Activated T-cell treated with anti-CD3 and anti-CD28 coated beads, Interleukin-2, amount 50 U/mL, for 72 hours (primary cell): ENCODE measurements at places on chromosomes 5 and 9.

DNA sequence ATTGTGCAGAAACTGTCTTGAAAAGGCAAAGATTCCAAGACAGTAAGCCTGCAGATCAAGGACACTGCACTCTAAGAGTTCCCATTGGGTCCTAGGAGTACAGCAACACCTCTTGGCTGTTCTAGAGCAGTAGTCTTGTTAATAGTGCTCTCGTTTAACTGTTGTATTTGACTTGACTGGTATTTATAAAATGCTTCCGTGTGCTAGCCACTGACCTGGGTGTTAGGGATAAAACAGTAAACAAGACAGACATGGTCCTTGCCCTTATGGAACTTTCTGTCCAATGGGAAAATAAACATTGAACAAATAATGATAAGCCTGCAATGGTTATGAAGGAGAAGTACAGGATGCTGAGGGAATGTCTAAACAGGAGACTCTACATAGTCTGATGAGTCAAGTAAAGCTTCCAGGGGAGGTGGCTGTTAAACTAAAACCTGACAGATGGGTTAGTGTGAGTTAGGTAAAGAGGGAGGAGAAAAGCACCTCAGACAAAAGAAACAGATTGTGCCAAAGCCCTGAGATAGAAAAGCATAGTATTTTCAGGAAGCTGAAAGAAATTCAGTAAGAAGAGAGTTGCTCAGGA is 33.3 kb downstream of the TDRD7 start:
- DNase-seq, result no peak

- peak; percentile 15 for DNase-seq
Observed at GRCh38 chr5:107476783-107477182, 194.0 kb downstream of the EFNA5 start.

DNA sequence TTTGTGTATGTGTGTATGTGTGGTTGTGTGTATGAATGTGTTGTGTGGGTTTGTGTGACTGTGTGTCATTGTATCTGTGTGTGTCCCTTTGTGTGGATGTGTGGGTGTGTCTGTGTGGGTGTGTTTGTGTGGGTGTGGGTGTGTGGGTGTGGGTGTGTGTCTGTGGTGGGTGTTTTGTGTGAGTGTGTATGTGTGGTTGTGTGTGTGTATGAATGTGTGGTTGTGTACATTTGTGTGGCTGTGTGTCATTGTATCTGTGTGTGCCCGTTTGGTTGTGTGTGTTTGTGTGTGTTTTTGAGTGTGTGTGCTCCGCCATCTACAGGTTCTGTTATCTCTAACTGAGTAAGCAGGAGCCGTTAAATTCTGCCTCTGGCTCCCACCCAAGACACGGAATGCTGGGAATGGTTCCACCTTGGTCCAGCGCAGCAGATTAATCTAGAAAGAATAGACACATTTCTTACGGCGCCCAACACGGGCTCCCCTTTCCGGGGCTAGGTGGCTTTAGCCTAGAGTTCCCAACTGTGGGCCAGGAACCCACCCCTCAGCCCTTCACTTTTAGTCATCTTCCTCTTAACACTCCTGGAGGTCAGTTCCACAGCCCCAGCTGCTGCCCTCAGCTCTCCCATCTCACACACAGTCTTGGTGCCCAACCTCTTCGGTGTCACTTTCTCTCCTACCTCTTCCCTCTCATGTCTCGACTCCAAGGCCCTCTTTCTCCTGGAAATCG is 197.1 kb downstream of the TTLL11 start:
- DNase-seq, result no peak

GRCh38 chr9:88065619-88066018 is 72.7 kb downstream of the SPATA31C2 start:
- DNase-seq, result no peak

GRCh38 chr5:90641528-90641927 is 82.9 kb downstream of the ADGRV1 start:
- DNase-seq, result no peak

GRCh38 chr5:160685219-160685618 is 166.8 kb downstream of the ATP10B start:
- DNase-seq, result no peak

DNA sequence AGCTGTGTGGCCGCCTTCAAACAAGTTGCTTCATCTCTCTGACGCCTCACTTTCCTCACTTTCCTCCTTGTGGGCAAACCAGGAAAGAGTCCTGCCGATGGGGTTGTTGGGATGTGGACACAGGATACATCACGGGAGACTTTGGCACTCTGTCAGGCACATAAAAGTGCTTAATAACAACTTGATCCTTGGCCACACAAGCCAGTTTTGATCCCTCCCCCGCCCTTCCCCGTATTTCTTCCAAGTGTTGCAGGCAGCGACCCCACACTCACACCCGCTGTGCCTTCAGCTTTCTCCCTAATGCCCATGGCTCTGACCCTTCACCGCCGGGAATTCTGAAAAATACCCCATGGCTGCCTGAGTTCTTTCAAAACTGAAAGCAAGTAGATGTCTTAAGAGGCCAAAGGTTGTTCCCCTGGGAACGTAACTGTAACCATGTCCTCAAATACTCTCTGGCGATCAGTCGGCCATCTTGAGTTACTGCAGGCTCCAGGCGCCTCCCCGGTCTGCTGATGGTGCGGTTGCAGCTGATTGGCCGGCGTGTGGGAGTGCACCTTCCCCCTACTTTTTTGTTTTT is 59.8 kb downstream of the ARHGEF37 start:
- no peak for DNase-seq

DNA sequence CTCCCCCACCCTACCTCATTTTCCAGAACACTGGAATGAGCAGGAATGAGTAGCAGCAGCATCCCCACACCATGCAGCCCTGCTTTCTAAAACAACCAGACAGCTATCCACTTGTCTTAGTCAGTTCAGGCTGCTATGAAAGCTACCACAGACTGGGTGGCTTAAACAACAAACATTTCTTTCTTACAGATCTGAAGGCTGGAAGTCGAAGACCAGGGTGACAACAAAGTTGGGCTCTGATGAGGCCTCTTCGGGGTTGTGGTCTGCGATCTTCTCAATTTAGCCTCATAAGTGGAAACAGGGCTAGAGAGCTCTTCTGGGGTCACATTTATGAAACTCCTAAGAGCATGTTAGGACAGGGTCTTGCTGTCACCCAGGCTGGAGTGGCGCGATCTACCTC is 38.9 kb downstream of the LPAR1 start:
- no peak for DNase-seq

DNA sequence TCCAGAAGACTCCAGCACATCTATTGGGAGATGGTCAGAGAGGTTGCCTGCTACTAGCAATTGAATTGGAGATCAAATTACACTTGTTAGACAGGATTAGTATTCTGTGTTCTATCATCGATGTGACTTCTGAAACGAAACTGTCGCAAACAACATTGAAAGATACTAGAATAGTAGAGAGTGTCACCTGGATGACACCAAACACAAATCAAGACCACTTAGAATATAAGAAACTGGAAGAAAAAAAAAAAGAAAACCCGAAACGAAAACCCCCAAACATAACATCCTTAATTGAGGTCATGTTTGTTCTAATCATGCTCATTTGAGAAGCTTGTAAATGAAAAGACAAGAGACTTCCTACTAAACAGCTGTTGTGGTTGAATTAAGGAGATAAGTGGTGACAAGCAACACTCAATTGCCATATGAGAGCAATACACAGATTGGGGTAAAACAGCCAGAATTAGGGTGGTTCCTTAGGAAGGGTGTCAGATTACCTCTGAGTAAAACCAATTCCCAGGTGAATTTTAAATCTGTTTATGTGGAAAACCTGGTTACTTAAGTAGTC is 97.6 kb downstream of the BASP1 start:
- no peak for DNase-seq

GRCh38 chr9:71157731-71158130 is 36.3 kb upstream of the TRPM3 start:
- no peak for DNase-seq

DNA sequence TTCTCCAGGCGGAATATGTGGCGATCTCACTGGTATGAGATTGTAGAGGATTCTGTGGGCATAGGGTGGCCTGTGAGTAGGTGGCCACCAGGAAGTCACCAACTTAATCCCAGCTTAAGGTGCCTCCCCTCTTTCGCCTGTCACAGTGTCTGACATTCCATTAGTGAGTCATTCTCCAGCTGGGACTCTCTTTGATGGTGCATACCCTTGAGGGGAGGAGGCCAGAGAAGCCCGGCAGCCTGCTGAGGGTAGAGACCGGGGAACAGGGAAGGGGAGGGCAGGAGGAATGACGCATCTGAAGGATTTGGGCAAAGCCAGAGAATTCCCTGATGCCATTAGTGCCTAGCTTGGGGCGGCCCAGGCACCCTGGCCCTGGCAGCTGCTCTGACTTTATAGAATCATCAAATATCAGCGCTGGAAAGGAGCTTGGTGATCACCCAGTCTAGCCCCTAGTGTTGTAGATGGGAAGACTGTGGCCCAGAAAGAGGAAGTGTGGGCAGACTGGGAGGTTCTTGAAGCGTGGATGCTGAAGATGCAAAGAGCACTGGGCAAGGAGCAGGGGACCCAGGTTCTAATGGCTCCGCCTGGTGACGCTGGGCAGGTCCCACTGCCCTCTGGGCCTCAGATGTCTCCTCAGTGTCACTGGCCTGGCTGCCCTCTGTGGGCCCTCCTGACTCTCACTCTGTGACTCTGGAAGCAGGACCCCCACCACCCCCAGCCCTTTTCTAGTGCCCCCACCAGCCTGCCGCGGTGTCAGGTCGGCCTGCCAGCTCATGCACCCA is 41.4 kb downstream of the DAB2IP start:
- no peak for DNase-seq

GRCh38 chr5:167765352-167765751 is 526.1 kb upstream of the WWC1 start:
- DNase-seq, result no peak

DNA sequence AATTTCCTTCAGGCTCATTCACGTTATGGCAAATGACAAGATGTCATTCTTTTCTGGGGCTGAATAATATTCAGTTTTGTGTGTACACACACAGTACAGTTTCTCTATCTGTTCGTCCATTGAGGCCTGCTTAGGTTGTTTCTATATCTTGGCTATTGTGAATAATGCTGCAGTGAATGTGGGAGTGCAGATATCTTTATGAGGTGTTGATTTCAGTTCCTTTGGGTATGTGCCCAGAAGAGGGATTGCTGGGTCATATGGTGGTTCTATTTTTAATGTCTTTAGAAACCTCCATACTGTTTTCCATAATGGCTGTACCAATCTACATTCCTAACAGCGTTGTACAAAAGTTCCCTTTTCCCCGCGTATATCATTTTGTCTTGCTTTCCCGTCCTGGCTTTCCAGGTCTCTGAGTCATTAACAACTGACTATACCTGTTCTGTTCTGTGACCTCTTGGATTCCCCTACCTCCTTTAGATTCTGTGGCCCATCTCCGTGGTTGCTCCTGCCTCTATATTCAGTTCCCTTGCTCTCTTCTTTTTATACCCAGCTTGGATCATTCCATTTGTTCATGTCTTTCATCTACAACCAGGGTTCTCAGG is 6.8 kb downstream of the SNX30 start:
- DNase-seq, result no peak

- no peak for DNase-seq
Observed at GRCh38 chr9:112132356-112132755, 42.7 kb downstream of the SUSD1 start.

GRCh38 chr9:128022886-128023285 is 42.1 kb upstream of the EEIG1 start:
- no peak for DNase-seq

DNA sequence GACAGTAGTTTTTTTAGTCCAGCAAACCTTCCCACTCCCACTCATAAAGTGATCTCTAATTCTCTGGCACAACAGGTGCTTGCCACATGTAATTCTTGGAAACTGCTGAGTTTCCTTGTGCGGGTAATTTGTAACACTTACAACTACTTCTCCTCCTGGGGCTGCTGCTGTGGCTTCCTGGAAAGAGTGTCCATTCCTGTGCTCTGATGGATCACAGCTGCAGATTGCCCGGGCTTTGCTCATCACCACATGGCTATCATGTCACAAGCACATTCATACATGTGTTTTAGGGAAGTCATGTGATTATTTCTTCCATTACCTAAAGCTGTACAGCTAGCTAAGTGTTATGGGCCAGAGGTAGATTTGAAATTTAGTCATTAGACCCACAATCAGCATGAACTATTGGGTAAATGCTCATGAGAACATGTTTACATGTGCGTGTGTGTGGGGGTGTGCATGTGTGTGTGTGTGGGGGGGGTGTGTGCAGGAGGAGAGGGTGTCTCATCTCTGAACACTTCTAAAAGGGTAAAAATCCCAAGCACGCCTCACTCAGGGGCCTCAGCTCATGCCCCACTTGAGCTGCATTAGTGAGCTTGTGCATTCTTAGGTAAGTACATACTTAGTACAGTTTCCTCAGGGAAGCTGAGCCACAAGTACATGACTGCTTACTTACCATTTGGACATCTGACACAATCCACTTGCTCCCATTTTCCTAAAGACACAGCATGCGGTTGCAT is 118.1 kb upstream of the CCDC112 start:
- DNase-seq, result no peak

- no peak for DNase-seq
Observed at GRCh38 chr9:123551734-123552133, 195.7 kb downstream of the CRB2 start.

DNA sequence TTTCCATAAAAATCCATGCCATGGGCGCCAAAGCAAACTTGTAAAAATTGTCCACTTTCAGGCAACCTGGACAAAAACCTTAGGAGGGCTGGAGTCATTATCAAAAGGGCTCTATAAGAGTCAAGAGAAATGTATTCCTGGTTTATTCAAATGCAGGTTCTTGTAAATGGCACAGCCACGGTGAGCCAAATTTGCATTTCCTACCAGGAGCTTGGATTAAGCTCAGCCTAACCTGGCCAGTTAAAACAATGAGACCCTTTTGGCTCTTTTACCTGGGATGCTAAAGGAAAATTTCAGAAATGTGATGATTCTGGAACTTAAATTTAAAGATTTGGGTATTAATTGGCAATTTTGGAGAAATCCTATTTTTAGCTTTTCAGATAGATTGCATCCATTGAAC is 8.9 kb upstream of the ZNF474 start:
- DNase-seq, result no peak

GRCh38 chr9:136544548-136544963 is 1.3 kb downstream of the NOTCH1 start:
- DNase-seq, result peak; percentile 73

DNA sequence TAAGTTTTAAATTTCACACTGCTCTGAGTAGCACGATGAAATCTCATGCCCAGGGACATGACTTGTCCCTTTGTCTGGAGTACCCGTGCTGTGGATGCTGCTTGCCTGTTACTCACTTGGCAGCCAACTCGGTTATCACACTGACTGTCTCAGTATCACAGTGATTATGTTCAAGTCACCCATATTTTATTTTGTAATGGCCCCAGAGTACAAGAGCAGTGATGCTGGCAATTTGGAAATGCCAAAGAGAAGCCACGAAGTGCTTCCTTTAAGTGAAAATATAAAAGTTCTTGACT is 22.8 kb upstream of the SCGB3A2 start:
- DNase-seq, result no peak

DNA sequence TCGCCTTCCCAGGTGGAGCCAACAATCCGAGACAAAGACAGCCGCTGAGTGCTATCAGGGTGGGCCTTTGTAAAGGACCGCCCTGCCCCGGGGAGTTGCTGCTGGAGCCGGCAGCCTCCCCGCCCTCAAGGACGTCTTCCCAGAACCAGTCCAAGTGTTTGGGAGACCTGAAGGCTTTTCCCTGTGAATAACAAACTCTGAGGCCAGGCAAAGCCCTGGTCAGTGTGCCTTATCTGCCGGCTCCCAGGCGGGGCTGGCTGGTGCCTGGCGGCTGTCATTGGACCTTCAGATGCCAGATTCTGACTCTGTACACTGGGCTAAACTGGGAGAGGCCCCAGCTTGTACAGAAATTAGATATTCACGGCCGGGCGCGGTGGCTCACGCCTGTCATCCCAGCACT is 2.1 kb downstream of the SLC9A3 start:
- no peak for DNase-seq
